Adrenal gland (tissue), 19 donors: ENCODE measurements at places on chromosomes 3 and 15. TPM values are rescaled to one million over a fixed set of nuclear protein-coding genes. Genes with fewer than 3 reads are reported as not detected.

TMEM207 gene
- not detected for total RNA-seq

ABHD17C gene
- total RNA-seq: 4.2 TPM

BLM gene
- total RNA-seq: 1.1 TPM

MOBP gene
- total RNA-seq: not detected

AHSG gene
- total RNA-seq: not detected

ZNF280D gene
- 60.8 TPM for total RNA-seq
